ENCODE measurements at places on chromosomes 16 and 17. TPM values are rescaled to one million over a fixed set of nuclear protein-coding genes. Genes with fewer than 3 reads are reported as not detected.

DNA sequence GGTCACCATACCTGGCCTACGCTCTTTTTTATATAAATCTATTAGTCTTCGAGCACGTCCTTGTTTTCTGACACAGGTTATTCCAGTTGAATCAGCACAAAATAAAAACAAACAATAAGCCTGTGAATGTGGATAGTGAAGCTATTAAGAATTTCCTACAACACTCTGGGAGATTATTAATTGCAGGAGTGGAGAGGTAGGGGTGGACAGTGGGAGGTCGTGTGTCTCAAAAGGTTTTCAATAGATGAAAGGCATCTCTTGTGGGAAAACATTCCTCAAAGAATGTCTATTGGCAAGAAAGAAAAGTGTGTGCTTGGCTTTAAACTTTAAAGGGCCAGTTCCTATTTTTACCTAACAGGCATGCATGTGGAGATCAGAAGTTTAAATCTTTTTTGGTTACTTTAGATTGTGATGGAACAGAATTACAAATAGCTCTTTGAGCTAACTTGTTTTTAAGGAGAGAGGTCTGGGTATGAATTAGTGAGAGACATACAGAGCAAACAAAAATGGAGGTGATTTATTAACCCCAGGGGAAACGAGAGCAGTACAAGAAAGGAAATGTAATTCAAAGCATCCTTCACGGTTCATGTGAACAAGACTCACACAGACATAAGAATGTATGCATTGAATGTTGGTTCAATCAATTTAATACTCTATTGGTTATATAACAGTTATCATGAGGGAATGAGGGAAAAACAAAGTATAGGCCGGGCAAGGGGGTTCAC is 9.0 kb downstream of the SMYD4 start:
- DNase-seq = no peak

DNA sequence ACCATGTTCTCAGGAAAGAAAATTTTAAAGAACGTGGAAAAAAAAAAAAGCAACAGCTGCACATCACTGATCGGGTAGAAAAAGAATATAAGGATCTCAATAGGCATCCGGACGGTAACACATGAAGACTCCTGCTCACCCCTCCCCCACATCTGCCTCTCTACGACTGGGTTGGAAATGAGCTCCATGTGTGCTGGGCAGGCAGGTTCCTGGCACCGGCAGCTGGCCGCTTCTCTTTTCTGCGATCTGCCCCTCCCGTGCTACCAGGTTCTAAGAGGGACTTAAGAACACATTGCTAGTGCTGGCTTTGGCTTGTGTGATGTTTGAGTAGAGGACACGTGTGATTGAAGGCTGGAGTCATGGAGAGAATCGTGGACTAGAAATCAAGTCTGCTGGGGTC is 115.5 kb downstream of the AATF start:
- DNase-seq = no peak

DNA sequence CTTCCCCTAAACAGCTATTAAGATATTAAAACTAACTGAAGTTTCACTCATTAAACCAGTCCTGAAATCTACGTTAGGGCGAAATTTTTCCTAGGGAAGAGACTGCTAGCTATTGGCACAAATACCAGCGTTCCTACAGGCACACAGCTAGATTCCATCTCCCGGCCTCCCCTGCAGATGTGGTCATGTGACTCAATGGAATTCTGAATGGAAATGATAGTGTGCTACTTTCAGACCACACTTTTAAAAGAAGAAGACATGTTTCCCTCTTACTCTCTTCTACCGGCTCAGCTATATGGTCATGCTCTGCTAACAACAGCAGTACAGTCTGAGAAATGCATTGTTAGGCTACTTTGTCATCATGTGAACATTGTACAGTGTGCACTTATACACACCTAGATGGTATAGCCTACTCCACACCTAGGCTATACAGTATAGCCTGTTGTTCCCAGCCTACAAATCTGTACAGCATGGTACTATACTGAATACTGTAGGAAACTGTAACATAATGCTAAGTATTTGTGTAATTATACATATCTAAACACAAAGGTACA is 31.4 kb downstream of the OGFOD1 start:
- DNase-seq = no peak

Gene TAC4
- 0.63 TPM for total RNA-seq

Gene UMOD
- not detected for total RNA-seq

Measured in urinary bladder (tissue), 4 donors.